ENCODE measurements at places on chromosomes 16 and 17.

GRCh38 chr16:25957707-25958106, 265.9 kb downstream of the HS3ST4 start:
- DNase-seq = no peak

DNA sequence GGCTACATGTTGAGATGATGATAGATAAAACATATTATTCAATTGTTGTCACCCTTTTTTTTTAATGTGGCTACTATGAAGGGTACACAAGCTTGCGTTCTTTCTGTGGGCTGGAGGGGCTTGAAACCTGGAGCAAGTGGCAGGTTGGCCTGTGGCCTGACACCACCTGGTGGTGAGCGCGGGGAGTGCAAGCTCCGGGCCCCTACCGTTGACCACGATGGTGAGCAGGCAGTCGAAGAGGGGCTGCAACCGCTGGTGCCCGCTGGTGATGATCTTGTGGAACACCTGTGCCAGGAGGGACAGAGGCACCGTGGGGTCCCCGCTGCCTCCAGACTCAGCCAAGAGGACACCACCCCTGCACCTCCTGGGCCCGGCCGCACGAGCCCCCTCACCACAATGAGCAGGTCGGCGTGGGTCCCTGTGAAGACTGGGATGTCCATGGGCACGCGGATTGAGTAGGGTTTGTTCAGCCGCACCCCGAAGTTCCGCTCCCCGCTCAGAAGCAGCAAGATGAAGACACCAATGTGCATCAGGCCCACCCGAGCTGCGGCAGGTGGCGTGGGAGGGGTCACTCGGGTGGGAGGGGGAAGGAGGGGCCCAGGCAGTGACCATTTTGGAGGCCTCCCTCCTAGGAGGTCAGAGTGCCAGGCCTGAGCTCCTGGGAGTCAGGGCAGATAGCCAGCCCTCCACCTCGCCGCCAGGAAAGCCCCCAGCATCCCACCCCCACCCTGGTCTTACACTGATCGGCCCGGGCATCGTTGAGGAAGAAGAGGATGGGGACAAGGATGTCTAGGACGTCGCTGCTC, 14.4 kb downstream of the HID1 start:
- DNase-seq = peak; percentile 92

DNA sequence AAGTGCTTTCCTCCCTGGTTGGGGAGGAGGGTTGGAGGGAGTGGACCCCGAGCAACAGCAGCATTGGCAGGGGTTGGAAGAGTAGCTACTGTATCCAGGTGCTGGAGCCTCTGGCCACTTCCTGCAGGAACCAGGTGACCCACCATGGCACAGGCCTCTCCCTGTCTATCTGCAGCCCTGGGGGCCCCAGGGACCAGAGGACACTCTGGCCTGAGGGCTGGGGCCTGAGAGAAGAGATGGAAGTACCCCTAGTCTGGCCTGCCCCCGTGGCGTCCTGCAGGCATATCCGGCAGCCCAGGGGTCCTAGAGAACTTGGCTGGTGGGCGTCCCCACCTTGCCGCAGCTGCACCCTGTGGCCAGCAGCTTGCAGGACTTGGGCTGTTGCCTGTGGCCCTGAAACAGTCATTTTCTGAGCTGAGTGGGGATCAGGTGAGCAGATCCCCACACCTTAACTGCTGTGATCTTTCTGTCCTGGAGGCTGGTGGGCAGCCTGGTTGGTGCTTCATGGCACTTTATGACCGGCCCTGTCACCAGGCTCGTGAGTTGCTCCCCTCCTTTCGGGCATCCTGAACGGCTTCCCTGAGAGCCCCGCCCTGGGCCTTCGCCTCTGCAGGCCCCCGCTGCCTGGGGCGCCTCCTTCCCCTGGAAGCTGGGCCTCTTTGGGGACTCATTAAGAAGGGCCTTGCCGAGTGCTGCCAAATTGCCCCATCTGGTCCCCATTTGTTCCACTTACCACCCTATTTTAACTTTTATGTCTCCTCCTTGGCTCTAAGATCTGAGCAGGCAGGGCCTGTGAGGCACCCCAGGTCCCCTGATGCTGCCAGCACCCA, 298.6 kb downstream of the SEC14L1 start:
- no peak for DNase-seq

- peak; percentile 65 for DNase-seq
These were observed 20.8 kb upstream of the ZFHX3 start for GRCh38 chr16:73068541-73069401.

GRCh38 chr17:11557727-11558452, 40.4 kb upstream of the DNAH9 start:
- DNase-seq = no peak

DNA sequence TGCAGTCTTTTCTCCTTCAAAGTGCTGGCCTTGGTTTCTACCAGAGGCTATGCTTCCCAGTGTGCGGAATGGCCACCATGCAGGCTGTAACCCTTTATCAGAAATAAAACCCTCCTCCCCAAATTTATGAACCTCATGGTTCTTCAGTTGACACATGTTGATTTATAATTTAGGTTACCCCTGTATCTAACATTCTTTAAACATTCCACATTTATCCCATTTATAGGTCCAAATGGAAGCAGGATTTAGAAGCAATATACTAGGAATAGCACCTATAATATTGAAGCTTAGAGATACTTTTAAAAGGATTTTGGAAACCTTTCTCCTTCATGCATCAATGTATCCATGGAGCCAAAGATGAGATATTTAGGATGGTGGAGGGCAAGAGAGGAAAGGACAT, 438.8 kb upstream of the C16orf82 start:
- no peak for DNase-seq

DNA sequence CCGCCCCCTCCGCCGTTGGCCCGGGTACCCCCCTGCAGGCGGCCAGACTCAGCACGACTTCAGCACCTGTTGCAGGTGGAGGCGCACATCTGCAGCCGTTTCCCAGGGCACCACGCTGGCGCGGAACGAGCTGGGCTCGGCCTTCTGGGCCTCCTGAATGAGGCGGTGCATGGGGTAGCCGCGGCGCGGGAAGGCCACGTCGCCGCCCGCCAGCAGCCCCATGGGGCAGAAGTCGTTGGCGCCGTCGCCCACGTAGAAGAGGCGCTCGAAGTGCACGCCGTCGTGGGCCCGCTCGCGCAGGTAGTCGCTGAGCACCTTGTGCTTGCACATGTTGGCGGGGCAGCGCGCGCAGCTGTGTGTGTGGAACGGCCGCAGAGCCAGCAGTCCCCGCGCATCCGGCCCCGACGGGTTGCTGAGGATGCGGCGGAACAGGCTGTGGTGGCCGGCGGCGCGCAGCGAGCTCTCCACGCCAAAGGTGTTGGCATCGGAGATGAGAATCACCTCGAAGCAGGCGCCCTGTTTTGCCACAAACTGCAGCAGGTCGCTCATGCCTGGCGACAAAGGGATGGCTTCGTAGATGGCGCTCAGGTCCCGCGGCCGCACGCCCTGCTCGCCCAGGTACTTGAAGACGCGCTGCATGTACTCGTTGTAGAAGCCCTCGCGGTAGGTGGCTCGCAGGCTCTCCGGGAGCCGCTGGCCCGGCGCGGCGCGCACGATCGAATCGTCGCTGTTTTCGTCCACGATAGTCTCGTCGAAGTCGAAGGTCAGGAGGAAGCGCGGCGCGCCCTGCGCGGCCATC, 6.2 kb downstream of the PHOSPHO1 start:
- peak; percentile 77 for DNase-seq

DNA sequence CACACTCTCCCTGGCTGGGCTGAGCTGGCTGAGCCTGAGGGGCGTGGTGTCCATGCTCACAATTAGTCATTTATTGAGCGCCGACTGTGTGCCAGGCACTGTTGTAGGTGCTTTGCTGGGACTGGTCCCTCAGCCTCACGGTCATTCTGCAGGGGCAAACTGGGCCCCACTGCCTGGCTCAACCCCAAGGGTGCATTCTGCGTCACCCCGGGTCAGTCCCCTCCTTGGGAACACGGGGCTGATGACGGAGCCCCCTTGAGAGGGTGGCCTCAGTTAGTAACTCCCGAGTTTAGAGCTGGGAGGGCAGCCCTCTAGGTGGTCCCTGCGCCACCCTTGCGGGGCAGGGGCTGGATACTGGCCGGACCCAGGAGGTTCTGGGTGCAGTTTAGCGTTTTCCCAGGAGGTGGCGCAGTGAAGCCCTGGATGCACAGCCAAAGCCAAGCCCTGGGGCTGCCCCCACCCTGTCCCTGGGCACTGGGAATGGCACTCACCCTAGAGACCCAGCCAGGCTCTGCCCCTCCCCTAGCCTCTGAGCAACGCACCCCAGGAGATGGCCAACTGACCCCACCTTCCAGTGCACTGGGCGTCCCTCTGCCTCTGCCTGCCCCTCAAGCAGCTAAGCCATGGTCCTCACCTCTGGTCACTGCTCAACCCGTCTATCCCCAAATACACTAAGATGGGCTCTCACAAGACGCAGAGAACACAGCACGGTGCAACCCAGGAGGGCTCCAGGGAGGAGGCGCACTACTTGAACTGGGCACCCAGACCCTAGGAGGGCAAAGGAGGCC, 243.2 kb upstream of the GSE1 start:
- peak; percentile 81 for DNase-seq

GRCh38 chr16:72012607-72013006, 4.1 kb downstream of the DHODH start:
- DNase-seq = no peak

DNA sequence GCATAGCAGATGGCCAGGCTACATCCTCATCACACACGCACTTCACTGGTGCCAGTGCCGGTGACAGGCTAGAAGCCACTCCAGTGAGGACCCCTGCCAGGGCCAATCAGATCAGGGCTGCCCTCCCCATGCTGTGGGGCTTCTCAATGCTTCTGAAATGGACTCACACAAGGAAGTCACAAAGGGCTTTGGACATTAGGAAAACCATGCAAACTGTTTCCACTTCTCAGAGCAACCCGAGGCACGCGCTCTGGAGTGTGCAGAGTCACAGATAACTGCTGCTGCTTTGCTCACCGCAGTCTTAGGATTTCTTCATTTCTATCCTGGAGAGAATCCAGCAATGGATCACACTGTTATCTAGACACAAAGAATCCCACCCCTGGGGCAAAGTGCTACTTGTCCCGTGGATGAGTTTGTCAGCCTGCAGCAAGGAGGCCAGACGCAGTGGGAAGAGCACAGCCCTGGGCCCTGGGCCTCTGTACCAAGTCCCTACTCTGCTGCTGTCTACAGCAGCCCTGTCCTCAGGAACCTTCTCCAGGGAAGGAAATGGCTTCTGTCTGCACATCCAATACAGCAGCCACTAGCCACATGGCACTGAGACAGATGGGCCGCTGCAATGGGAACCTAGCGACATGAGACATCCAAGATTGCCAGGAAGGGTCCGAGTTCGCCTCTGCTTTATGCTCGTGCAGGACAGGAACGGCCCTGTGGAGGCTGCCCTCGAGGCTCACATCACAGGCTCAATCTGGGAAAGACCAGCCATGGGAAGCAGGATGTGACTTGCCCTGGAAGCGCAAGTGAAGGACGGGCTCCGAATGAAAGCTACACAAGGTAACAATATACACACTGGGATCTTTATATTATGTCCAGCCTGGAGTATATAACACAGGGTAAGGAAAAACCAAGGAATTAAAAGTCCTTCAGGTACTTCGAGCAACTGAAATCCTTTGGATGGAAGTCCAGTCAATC, 169.3 kb downstream of the ZFHX3 start:
- DNase-seq = peak; percentile 84

DNA sequence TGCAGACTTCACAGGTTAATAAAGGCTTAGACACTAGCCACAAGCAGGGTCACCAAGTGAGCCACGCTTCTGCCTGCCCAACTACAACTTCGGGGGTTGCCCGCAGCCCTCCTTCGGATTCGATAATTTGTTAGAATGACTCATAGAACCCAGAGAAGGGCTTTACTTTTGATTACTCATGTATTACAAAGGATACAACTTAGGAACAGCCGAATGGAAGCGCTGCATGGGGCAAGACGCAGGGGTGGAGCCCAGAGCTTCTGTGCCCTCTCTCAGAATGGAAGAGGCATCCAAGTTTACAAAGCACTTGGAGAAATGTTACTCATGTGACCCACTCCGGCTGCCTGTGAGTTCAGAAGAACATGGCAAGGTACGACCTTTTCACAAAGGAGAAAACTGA, 7.5 kb upstream of the CDH5 start:
- no peak for DNase-seq

DNA sequence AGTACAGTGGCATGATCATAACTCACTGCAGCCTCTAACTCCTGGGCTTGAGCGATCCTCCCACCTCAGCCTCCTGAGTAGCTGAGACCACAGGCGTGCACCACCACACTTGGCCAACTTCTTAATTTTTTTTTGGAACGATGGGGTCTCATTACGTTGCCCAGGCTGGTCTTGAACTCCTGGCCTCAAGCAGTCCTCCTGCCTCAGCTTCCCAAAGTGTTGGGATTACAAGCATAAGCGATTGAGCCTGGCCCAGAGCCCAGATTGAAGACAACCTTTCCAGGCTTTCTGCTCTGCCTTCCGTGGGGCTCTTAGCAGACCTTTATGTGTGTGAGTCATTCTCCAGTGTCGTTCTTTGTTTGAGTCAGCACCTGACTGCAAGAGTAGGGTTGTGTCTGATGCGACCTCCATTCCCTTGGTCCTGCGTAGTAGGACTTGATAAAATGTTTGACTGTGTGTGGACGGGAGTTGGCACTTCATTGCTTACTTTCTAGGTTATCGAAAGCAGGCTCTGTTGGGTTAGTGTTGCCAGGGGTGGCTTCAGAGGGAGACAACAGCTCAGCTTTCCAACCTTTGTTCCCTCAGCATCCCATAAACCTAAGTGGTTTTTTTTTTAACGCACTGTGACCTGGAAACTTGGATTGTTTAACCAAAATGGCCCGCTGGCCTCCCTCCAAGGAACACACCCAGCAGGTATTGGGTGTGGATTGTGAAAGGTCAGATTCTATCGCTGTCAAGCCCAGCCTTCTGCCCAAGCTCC, 26.4 kb downstream of the EEF2K start:
- peak; percentile 69 for DNase-seq
